Thoracic aorta (tissue), 2 donors: ENCODE measurements at places on chromosomes 1 and 21. TPM values are rescaled to one million over a fixed set of nuclear protein-coding genes. Genes with fewer than 3 reads are reported as not detected.

Gene PLEKHA6
- 6.9 TPM for total RNA-seq

Gene WASF2
- 60.1 TPM for total RNA-seq

Gene TTC24
- not detected for total RNA-seq

Gene PRAMEF1
- not detected for total RNA-seq

Gene ATAD3C
- total RNA-seq, result not detected

Gene TXNDC12
- total RNA-seq, result 22.3 TPM

DNA sequence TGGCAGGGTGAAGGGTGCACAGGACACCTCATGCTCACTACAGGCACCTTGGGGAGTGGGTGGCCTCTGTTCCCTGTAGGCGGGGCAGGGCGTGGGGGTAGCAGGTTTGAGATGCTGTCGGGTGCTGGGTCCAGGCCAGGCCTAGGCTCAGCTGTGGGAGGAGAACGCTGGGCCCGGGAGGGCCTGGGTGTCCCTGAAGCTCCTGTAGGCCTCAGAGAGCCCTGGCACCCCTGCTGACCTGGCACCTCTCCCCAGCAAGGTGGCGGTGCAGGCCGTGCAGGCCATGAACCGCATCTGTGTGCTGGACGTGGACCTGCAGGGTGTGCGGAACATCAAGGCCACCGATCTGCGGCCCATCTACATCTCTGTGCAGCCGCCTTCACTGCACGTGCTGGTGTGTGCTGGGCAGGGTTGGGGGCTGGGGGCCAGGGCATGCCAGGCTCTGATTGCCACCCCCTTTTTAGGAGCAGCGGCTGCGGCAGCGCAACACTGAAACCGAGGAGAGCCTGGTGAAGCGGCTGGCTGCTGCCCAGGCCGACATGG lies 2.5 kb upstream of the GJC2 start:
- peaks cover 50% of the 10 kb centered on the region for H3K4me1 ChIP-seq
- H3K27ac ChIP-seq, result no peak overlapping the region
- H3K27me3 ChIP-seq, result no peaks in the 10 kb centered on the region
- no peak overlapping the region for H3K4me3 ChIP-seq
- H3K36me3 ChIP-seq, result peaks cover 13% of the 10 kb centered on the region

GRCh38 chr1:209747580-209748262 lies 8.1 kb upstream of the TRAF3IP3 start:
- peak; percentile 74 for DNase-seq
- no peaks in the 10 kb centered on the region for H3K4me1 ChIP-seq
- H3K4me3 ChIP-seq, result peak overlapping the region; percentile 43
- H3K27ac ChIP-seq, result no peak overlapping the region
- H3K36me3 ChIP-seq, result no peaks in the 10 kb centered on the region
- no peaks in the 10 kb centered on the region for H3K27me3 ChIP-seq

GRCh38 chr1:62621907-62622306 lies 24.6 kb downstream of the ANGPTL3 start:
- H3K4me1 ChIP-seq, result no peaks in the 10 kb centered on the region
- H3K27ac ChIP-seq, result no peak overlapping the region
- H3K27me3 ChIP-seq, result no peaks in the 10 kb centered on the region
- no peak overlapping the region for H3K4me3 ChIP-seq

GRCh38 chr1:209577346-209577745 lies 6.2 kb upstream of the CAMK1G start:
- H3K4me1 ChIP-seq, result no peaks in the 10 kb centered on the region
- H3K36me3 ChIP-seq, result no peaks in the 10 kb centered on the region
- no peak overlapping the region for H3K4me3 ChIP-seq
- H3K27ac ChIP-seq, result no peak overlapping the region
- DNase-seq, result no peak

DNA sequence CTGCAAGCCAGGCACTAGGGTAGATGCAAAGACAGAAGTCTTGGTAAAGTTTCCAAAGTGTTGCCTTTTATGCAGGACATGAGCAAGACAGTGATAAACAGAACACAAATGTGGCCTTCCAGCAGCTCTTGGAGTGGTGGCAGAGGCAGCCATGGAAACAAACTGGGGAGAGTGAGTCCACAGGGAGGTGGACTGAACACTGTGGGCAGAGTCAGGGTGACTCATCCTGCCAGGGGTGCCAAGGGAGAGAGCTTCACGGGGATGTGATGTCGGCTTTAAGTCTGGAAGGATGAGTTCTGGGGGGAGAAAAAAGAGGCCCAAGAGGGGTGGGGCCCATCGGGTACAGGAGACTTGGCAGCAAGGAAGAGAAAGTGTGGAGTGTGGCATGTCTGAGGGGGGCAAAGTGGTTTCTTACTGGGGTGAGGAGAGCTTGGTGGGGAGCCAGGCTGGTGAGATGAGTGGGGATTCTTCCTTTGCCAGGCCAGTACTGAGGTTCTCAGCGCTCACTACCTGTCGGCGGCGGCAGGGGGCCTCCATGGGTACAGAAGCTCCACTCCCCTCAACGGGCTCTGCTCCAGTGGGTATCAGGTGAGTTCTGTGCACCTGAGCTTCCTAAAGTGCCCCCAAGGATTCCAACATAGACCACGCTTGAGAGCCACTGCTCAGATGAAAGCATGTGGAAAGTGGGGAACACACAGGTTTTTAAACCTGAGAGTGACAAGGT lies 41.8 kb downstream of the KIAA0040 start:
- no peak overlapping the region for H3K27ac ChIP-seq
- no peaks in the 10 kb centered on the region for H3K4me1 ChIP-seq
- no peaks in the 10 kb centered on the region for H3K36me3 ChIP-seq
- no peaks in the 10 kb centered on the region for H3K27me3 ChIP-seq

DNA sequence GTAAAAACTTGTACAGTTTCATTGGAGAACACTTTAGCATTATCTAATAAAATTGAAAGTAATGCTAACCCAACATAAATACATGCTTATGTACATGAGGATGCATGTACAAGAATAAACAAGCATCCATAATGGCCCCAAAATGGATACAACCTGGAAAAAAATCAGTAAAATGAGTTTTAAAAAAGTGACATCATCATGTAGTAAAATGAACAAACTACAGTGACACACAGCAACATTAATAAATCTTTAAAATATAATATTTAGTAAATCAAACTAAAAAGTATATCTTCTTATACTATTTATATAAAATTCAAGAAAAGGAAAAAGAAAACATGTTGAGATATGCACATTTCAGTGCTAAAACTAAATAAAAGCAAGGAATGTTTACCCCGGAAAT lies 140.5 kb downstream of the CLEC20A start:
- H3K36me3 ChIP-seq, result no peaks in the 10 kb centered on the region
- peaks cover 11% of the 10 kb centered on the region for H3K4me1 ChIP-seq
- H3K4me3 ChIP-seq, result no peak overlapping the region
- no peaks in the 10 kb centered on the region for H3K27me3 ChIP-seq
- no peak for DNase-seq

DNA sequence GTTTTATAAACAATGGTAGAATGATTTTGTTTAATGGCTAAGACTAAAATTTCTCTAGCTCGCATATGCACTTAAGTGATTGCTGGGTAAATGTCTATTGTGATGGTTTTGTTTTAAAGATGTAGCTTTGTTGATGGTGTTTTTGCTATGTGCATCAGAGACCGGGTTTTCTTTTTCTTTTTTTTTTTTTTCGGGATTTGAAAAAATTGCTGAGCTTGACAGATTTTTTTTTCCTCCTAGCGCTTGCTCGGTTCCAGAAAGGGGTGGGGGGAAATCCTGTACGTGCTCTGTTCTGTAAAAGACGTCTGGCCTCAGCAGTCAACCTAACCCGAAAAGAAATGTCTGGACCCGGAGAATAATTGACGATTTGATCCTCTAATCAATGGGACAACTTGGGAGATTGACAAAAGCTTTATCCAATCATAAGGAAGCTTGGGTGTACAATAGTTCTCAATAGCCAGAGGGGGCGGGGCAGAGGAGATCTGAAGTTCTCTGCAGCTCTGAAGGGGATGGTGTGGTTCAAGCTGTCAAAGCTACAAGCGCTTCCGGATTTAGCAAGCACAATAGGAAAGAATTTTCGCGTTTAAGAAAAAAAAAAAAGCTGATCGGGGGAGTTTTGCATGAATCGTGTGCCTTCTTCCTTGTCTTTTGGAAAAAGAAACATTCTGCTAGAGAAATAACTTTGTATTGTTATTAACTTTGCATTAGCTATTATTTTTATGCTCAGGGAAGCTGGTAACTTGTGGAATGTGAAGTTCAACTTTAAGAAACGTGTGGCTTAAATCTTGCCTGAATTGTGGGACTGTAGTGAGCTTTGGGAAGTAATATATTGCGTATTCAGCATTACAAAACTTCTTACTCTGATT lies 4.5 kb upstream of the NFIA start:
- peak overlapping the region; percentile 81 for H3K27ac ChIP-seq
- peak; percentile 88 for DNase-seq
- H3K27me3 ChIP-seq, result no peaks in the 10 kb centered on the region
- peaks cover 27% of the 10 kb centered on the region for H3K4me1 ChIP-seq

DNA sequence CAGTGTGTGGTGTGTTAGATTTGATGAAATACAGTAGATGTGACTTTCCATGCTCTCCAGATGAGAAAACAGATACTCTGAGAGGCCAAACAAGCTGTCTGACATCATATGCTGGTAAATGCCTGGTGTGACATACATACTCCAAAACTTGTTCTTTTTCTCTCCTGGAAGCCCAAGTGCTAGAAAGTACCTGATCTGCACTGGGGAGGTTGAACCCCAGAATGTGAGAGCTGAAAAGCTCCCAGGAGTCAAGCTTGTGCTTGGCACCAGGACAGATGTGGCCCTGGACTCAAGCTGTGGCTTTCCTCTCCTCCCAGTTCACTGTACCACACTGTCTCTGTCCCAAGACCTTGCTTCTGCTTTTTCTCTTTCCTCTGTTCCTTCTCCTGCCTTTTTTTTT lies 389.0 kb upstream of the USP24 start:
- peaks cover 48% of the 10 kb centered on the region for H3K4me1 ChIP-seq
- H3K27me3 ChIP-seq, result no peaks in the 10 kb centered on the region
- no peak overlapping the region for H3K4me3 ChIP-seq
- H3K36me3 ChIP-seq, result no peaks in the 10 kb centered on the region

DNA sequence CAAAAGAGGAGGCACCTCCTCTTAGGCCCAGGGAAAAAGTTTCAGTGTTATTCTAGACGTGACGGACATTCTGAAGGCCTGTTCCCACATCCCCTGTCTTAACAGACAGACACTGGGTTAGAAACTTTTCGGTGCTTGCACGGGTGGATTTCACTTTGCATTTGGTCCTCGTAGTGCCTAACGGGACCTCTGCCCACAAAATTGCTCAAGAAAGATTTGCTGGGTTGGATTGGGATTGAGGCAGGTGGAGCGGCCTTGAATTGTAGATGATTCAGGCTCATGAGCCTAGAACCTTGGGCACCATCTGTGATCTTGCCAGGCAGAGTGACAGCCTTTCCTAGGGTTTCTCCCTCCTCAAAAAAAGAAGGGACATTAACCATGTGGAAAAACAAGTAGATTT lies 2.8 kb downstream of the PLA2G5 start:
- H3K27me3 ChIP-seq, result no peaks in the 10 kb centered on the region
- H3K4me1 ChIP-seq, result peaks cover 5% of the 10 kb centered on the region
- H3K36me3 ChIP-seq, result no peaks in the 10 kb centered on the region

GRCh38 chr1:69129538-69129937 lies 438.2 kb upstream of the LRRC7 start:
- H3K4me3 ChIP-seq, result no peak overlapping the region
- no peak overlapping the region for H3K27ac ChIP-seq
- H3K36me3 ChIP-seq, result no peaks in the 10 kb centered on the region
- H3K4me1 ChIP-seq, result peaks cover 9% of the 10 kb centered on the region
- no peaks in the 10 kb centered on the region for H3K27me3 ChIP-seq

GRCh38 chr1:66269222-66269621 lies 264.7 kb upstream of the SGIP1 start:
- no peaks in the 10 kb centered on the region for H3K36me3 ChIP-seq
- peaks cover 37% of the 10 kb centered on the region for H3K4me1 ChIP-seq
- no peaks in the 10 kb centered on the region for H3K27me3 ChIP-seq
- no peak overlapping the region for H3K27ac ChIP-seq
- no peak overlapping the region for H3K4me3 ChIP-seq
- DNase-seq, result no peak

DNA sequence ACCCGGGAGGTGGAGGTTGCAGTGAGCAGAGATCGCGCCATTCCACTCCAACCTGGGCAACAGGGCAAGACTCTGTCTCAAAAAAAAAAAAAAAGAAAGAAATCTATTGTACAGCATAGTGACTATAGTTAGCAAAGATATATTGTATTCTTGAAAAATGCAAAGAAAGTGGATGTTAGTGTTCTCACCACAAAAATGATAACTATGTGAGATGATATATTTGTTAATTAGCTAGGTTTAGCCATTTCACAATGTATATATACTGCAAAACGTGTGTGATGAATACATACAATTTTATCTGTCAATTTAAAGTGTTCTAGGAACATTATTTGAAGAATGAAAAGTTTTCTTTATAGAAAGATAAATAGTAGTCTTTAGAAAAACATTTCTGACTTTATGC lies 179.9 kb downstream of the AK5 start:
- H3K4me3 ChIP-seq, result no peak overlapping the region
- H3K27ac ChIP-seq, result no peak overlapping the region
- no peak for DNase-seq
- no peaks in the 10 kb centered on the region for H3K4me1 ChIP-seq

DNA sequence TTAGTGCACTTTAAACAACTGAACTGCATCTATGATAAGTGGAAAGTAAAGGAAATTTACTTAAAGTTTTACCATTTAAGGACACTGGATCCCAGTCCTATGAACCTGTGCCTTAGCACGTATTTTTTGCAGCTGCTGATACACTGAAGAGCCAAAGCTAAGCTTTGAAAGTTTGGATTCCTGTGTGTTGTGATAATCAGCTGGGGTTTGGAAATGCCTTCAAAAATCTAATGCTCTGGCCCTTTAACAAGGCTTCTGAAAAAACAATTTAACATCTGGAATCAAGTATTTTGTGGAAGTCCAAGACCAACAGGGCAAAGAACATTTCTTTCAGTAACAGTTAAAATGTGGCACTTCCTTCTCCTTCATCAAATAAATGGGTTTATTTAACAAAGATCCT lies 51.8 kb downstream of the DDAH1 start:
- peak overlapping the region; percentile 32 for H3K27ac ChIP-seq
- H3K4me1 ChIP-seq, result peaks cover 20% of the 10 kb centered on the region

- DNase-seq, result no peak
- no peak overlapping the region for H3K27ac ChIP-seq
- no peak overlapping the region for H3K4me3 ChIP-seq
- H3K27me3 ChIP-seq, result no peaks in the 10 kb centered on the region
- no peaks in the 10 kb centered on the region for H3K36me3 ChIP-seq
- no peaks in the 10 kb centered on the region for H3K4me1 ChIP-seq
Measured at GRCh38 chr1:222251847-222252246, 296.1 kb downstream of the HHIPL2 start.

- no peaks in the 10 kb centered on the region for H3K27me3 ChIP-seq
- DNase-seq, result no peak
- H3K27ac ChIP-seq, result no peak overlapping the region
- no peaks in the 10 kb centered on the region for H3K36me3 ChIP-seq
- no peak overlapping the region for H3K4me3 ChIP-seq
Measured at GRCh38 chr1:8165595-8166360, 139.7 kb upstream of the ERRFI1 start.

DNA sequence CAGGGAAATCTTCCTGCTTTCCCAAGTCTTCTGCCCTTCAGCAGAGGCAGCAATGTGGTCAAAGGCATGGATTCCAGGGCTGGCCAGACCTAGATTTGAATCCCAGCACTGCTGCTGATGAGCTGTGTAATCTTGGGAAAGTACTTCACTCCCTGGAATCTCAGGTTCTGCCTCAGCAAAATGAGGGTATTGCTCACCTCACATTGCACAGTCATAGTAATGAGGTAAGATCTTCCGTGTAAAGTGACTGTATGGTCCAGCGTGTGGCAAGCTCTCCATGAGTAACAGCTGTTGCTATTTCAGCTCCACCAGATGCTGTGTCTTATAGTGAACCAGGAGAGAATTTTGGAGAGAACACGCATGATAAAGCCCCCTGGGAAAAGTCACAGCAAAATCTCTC lies 56.1 kb upstream of the F3 start:
- H3K4me3 ChIP-seq, result no peak overlapping the region
- no peaks in the 10 kb centered on the region for H3K27me3 ChIP-seq
- no peak for DNase-seq
- H3K4me1 ChIP-seq, result no peaks in the 10 kb centered on the region
- no peak overlapping the region for H3K27ac ChIP-seq
